Motor neuron (in vitro differentiated cells): ENCODE measurements at places on chromosomes 3 and 15.

DNA sequence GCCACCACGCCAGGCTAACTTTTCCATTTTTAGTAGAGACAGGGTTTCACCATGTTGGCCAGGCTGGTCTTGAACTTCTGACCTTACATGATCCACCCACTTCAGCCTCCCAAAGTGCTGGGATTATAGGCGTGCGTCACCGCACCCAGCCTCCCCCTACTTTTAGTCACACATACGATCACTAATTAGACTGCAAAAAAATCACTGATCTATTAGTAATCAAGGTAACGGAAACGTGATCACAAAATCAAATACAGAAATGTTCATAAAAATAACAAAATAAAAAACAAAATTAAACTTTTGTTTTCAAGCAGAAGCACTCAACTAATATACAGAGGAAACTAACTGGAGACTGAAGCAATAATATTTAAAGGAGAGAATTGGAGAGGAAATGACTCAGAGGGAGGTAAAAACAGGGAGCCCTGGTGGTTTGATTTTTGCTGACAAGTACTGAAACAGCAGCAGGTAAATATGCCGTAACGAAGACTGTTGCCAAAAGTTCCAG lies 4.6 kb downstream of the WDR53 start:
- no peak for ATAC-seq

DNA sequence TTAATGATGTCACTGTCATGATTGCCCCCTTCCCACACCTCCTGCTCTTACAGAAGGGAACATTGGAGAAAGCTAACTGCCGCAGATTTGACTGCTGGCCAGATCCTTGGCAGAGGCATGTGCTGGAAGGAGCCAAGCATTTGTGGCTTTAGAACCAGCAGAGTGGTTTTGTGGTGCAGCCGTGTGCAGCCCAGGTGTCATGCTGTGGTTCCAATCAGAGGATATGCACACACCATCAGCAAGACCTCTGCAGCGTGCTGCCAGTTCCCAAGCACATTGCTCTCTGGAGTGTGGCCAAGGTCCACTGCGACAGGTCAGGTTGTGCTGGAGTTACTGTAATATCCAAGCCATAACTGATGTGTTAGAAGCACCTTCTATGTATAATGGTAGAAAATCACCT lies 61.6 kb downstream of the OTOL1 start:
- ATAC-seq, result no peak

DNA sequence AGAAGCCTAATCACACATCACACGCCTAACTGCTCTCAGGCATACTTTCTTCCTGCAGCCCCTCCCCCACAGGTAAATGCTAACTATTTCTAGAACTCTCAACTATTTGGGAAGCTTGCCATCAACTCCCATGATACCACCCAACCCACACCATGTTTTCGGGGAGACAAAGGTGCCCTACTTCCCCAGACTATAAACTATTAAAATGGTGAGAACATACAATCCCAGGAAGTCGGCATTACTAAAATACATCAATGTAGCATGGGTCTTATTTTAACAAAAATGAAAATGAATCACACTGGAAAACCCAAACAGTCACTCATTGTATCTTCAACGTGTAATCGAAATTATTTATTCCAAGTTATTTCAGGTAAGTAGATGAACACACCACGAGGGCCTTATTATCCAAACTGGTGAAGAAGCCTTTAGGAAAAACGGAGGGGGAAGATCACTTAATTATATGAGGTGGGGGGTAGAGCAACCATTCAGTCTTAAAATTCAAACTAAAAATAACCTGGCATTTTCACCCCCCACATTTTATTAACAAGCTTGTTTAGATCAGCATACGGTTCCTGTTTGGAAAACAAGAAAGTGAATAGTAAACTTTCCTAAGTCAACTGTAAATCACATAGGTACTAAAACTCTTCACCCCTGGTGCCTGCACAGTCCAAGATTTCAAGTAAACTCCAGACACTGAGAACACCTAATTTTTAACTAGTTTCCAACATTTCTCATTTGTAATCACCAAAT lies 1.9 kb downstream of the TBL1XR1 start:
- ATAC-seq, result no peak

GRCh38 chr3:24538891-24539290 lies 44.2 kb upstream of the THRB start:
- ATAC-seq, result no peak

GRCh38 chr3:145776782-145777408 lies 384.1 kb downstream of the PLOD2 start:
- ATAC-seq, result no peak
